ENCODE measurements at places on chromosomes 11 and 22.

DNA sequence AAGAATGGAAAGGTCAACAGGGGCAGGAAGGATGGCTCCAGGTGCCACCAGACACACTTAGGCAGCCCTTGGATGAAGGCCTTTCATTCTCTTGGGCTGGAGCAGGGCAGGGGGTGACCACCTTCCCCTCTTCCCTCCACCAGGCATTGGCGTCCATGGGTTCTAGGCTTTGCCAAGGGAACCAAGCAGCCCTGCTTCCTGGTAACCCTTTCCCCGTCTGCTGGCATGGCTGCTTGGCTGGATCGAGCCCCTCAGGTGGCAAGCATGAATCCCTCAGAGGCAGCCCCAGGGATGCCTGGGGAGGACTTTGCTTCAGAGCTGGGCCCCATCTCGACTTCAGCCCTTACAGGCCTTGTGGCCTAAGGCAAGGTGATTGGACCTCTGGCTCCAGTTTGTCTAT, 185.1 kb upstream of the SYT13 start:
- peaks cover 56% of the 10 kb centered on the region for H3K4me1 ChIP-seq
- H3K4me3 ChIP-seq, result no peak overlapping the region
- no peaks in the 10 kb centered on the region for H3K36me3 ChIP-seq
- H3K27ac ChIP-seq, result no peak overlapping the region
- no peak for DNase-seq

GRCh38 chr22:31155422-31155821, 4.6 kb upstream of the RNF185 start:
- no peak overlapping the region for H3K27ac ChIP-seq
- no peak for DNase-seq
- no peak overlapping the region for H3K4me3 ChIP-seq
- peaks cover 8% of the 10 kb centered on the region for H3K4me1 ChIP-seq
- peaks cover 68% of the 10 kb centered on the region for H3K27me3 ChIP-seq

GRCh38 chr11:113447621-113448315, 27.4 kb downstream of the DRD2 start:
- no peaks in the 10 kb centered on the region for H3K36me3 ChIP-seq
- peaks cover 14% of the 10 kb centered on the region for H3K4me1 ChIP-seq
- H3K27me3 ChIP-seq, result peaks cover 22% of the 10 kb centered on the region
- H3K4me3 ChIP-seq, result no peak overlapping the region
- no peak for DNase-seq

DNA sequence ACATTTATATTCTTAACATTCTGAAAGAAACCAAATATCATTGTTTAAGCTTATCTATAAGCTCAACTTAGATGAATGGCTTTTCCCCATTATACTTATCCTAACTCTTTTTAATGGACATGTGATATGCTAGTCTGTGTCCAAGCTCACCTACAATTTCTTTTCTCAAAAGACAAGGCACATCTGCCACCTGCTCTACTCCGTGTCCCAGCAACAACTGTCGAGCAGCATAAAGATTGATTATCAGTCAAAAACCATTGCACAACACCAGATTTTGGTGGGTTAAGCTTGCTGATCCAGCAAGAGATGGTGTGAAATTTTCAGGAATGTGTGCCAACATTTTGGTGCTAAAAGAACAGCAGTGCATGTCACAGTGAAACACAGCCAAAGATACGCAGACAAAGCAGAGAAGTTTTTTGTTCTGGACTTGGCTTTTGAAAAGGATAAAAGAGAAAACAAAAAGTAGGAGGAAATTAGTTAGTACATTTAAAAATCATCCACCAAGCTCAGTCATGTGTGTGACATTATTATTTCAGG, 65.8 kb downstream of the DCDC1 start:
- H3K36me3 ChIP-seq, result no peaks in the 10 kb centered on the region
- no peak overlapping the region for H3K27ac ChIP-seq
- no peak overlapping the region for H3K4me3 ChIP-seq
- DNase-seq, result no peak

DNA sequence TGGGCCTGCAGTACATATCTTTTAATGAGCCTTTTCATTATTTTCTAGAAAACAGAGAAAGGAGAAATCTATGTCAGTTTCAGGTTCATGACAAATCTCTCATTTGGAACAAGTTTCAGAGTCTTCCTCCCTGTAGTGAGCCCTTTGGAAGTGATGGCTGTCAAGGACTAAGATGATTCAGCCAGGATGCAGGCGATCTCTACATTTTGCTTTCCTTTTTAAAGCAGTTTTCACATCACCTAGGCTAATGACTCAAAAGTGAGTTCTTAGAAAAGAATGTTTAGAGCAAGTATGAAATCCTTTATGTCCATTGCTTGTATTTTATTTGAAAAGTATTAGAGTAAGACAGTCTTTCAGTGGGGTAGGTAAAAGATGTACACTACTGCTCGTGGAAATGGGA, 130.1 kb downstream of the TRPC6 start:
- no peak for DNase-seq
- no peaks in the 10 kb centered on the region for H3K27me3 ChIP-seq
- no peak overlapping the region for H3K4me3 ChIP-seq

DNA sequence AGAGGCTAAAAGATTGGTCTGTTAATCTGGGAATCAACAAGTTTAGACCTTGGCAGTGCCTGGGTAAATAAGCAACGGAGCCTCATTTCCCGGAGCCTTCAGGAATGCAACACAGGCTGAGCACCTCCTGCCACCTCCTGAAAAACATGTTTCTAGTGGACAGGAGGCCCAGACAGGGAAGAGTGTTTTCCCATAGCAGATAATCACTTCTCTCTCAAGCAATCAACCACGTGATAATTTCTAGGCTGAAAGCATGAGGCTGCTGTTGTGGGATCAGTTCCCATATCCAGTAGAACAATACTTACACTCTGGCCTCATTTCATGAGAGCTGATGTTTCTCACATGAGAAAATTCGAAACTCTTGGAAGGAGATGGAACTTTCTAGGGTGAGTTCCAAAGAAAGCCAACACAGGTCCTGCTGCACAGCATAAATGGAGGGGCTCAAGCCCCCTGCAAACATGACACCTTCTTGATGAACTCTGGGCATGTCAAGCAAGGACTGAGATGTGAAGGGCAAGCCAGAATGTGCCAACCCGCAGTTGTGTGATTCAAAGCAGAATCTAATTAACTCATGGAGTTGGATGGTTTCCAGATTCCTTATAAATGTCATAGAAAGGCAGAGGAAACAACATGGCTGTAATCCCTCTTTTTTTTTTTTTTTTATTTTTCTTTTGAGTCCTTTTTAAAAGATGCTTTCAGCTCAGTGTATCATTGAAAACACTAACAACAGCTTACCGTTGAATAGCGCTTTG, 228.5 kb upstream of the SESN3 start:
- no peak overlapping the region for H3K4me3 ChIP-seq
- H3K27ac ChIP-seq, result no peak overlapping the region
- H3K36me3 ChIP-seq, result no peaks in the 10 kb centered on the region
- H3K27me3 ChIP-seq, result peaks cover 6% of the 10 kb centered on the region

GRCh38 chr11:64638018-64638665, 47.1 kb downstream of the SLC22A12 start:
- peak; percentile 83 for DNase-seq
- H3K27ac ChIP-seq, result no peak overlapping the region
- peaks cover 37% of the 10 kb centered on the region for H3K4me1 ChIP-seq
- H3K4me3 ChIP-seq, result peak overlapping the region; percentile 73

DNA sequence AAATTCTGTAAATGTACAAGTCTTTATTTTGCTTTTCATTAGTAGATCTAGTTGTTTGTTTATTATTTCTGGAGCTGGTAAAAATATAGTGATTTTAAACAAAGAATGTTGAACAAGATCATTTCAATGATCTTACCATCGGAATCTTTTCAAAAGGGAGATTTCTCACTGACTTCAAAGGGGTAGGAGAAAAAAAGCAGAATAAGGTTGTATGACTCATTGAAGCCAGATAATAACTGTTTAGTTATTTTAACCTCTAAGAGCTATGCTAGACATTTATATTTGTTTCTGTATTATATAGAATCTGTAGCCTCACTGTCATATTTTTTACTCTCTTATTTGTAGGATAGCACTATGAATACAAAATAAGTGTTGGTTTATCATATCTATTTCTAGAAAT, 8.1 kb upstream of the PDE3B start:
- H3K36me3 ChIP-seq, result peaks cover 34% of the 10 kb centered on the region
- DNase-seq, result no peak
- H3K27me3 ChIP-seq, result no peaks in the 10 kb centered on the region
- H3K4me1 ChIP-seq, result peaks cover 4% of the 10 kb centered on the region
- H3K4me3 ChIP-seq, result no peak overlapping the region

GRCh38 chr11:119377112-119377901, 4.2 kb downstream of the USP2 start:
- peaks cover 22% of the 10 kb centered on the region for H3K27me3 ChIP-seq
- H3K36me3 ChIP-seq, result no peaks in the 10 kb centered on the region
- no peak overlapping the region for H3K4me3 ChIP-seq
- H3K27ac ChIP-seq, result no peak overlapping the region

- DNase-seq, result no peak
- H3K36me3 ChIP-seq, result peaks cover 31% of the 10 kb centered on the region
- H3K27ac ChIP-seq, result no peak overlapping the region
- peaks cover 4% of the 10 kb centered on the region for H3K4me1 ChIP-seq
Observed at GRCh38 chr22:37967147-37967546, 13.6 kb downstream of the POLR2F start.

- peaks cover 60% of the 10 kb centered on the region for H3K36me3 ChIP-seq
- H3K27ac ChIP-seq, result peak overlapping the region; percentile 28
- no peaks in the 10 kb centered on the region for H3K27me3 ChIP-seq
- H3K4me1 ChIP-seq, result peaks cover 45% of the 10 kb centered on the region
Observed at GRCh38 chr11:8689726-8690255, 7.2 kb downstream of the RPL27A start.

DNA sequence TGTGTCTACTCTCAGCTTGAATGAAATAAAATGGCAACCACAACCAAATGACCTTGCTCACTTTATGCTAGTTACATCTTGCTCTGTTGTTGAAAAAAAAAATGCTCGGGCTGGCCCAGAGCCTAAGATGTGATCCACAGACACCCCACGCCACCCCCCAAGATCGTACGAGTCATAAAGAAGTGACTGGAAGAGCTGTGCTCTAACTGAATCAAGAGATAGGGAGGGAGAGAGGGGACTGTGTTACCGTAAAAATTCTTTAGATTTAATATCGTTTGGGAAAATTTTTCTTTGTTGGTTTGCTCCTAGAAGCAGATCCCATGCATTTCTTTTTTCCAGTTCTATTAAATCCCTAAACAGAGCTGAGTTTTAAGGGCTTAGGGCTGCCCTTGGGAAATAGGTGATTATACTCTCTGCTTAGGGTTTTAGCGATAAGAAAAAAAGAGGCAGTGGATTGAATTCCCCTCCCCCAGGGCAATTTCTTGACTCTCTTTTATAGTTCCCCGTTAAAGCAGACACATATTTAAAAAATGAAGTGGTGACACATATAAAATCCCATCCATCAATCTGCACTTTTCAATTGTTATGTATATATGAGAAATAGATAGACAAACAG, 14.5 kb downstream of the MAML2 start:
- peaks cover 82% of the 10 kb centered on the region for H3K4me1 ChIP-seq
- H3K36me3 ChIP-seq, result peaks cover 37% of the 10 kb centered on the region
- H3K4me3 ChIP-seq, result no peak overlapping the region
- H3K27me3 ChIP-seq, result no peaks in the 10 kb centered on the region
- no peak for DNase-seq
- peak overlapping the region; percentile 83 for H3K27ac ChIP-seq

DNA sequence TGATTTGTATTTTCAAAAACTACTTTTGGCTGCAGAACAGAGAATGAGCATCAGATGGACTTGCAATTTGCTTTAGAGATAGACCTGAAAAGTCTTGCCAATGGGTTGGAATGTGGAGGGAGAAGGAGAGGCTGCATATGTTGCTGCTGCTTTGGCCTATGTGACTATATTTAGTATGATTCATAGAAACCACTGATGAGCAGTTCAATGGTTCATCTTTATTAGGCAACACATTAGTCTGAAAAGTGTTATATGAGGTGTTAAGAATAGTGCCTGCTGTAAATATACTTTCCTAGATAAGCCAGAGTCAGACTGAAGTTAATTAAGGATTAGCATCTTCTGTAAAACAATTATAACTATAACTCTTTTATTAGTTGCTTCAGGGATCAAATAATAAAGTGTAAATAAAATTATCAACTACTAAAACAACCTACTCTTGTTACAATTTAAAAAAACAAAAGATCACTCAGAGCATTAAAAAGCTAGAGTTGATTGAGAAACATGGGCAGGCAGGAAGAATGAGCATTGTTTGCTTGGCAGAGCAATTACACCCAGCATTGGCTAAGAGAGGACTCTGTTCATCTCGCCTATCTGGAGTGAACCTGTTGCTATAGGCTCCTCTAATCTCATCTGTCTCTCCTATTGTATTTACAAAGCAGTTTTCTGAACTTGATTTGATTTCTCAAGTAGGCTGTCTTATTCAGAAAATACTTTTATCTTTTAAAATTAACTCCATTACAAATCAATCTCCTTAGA, 36.3 kb downstream of the HORMAD2 start:
- H3K4me1 ChIP-seq, result peaks cover 9% of the 10 kb centered on the region
- H3K4me3 ChIP-seq, result no peak overlapping the region
- H3K27me3 ChIP-seq, result peaks cover 24% of the 10 kb centered on the region
- no peaks in the 10 kb centered on the region for H3K36me3 ChIP-seq
- no peak overlapping the region for H3K27ac ChIP-seq

- H3K27ac ChIP-seq, result no peak overlapping the region
Observed at GRCh38 chr11:2390725-2391151, 9.8 kb upstream of the TSSC4 start.

GRCh38 chr11:116791002-116791812, 472 bp downstream of the APOA5 start:
- H3K27ac ChIP-seq, result no peak overlapping the region
- peaks cover 27% of the 10 kb centered on the region for H3K27me3 ChIP-seq
- DNase-seq, result peak; percentile 92
- H3K36me3 ChIP-seq, result peaks cover 3% of the 10 kb centered on the region
- peak overlapping the region; percentile 39 for H3K4me3 ChIP-seq

GRCh38 chr11:67999704-68000103, 4.2 kb downstream of the UNC93B1 start:
- no peak overlapping the region for H3K4me3 ChIP-seq
- DNase-seq, result no peak
- no peaks in the 10 kb centered on the region for H3K36me3 ChIP-seq
- peaks cover 53% of the 10 kb centered on the region for H3K27me3 ChIP-seq

DNA sequence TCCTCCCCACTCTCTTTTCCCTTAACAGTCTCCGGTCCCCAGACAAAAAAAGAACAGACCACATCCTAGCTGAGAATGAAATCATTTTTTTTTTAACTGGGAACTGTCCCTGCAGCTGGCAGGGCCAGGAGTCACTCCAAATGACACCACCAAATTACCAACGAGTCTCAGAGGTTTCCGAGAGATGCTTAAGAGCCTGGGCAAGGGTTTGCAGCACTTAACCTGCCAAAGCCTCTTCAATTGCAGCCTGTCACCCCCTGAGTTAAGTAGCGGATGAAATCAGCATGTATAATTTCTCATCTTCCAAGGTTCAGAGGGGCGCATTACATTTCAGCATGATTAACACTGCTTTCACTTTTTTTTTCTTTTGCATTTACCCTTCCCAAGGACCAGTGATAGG, 71.8 kb downstream of the TENM4 start:
- peaks cover 8% of the 10 kb centered on the region for H3K27me3 ChIP-seq
- H3K4me3 ChIP-seq, result no peak overlapping the region
- no peak for DNase-seq
- no peak overlapping the region for H3K27ac ChIP-seq
- no peaks in the 10 kb centered on the region for H3K36me3 ChIP-seq
- peaks cover 13% of the 10 kb centered on the region for H3K4me1 ChIP-seq

- no peaks in the 10 kb centered on the region for H3K27me3 ChIP-seq
- H3K4me3 ChIP-seq, result no peak overlapping the region
- no peaks in the 10 kb centered on the region for H3K36me3 ChIP-seq
Observed at GRCh38 chr11:85086504-85087284, 540.5 kb downstream of the DLG2 start.
